CD4-positive, alpha-beta T cell treated with Interleukin-17A for 4 hours (primary cell): ENCODE measurements at places on chromosomes 4 and X.
A peak's percentile ranks its signal among the peaks of the same experiment; 100 is the strongest.

DNA sequence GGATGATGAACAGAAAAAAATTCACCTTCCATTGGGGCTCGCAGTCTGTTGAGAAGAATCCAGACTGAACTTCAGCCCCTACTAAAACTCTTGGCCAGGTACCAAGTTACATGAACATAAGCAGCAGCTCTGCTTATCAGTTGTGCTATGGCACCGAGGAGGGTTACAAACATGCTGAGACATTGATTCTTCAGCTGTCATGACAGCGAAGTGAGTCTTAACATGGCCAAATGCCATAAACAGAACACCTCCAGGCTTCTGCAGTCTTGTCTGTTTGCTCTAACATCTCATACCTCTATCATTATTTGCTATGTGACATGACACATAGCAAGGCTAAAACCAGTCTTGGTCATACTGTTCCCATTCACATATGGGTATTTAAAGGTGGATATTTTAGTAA lies 521.5 kb downstream of the GRID2 start:
- DNase-seq: no peak

DNA sequence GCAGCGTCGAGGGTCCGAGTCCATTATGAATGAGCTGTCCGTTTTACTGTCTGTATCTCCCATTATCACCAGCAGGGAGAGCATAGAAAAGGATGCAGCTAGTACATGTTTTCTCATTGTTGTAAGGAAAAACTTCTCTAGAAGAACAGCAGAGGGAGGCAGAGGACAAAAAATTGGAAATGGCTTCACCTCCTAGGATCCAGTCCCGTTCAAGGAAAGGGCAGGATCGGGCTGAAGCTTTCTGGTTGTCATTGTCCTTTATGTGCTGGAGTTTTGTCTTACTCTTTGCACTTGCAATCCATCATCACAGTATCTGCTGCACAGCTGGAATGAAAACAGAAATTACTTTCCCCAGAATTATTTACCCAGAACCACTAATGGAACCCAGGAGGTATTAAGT lies 14.7 kb downstream of the NDP start:
- peak; percentile 36 for DNase-seq

GRCh38 chr4:10747186-10747585 lies 62.6 kb upstream of the CLNK start:
- DNase-seq: no peak

- no peak for DNase-seq
These were observed 5.9 kb downstream of the CRMP1 start for GRCh38 chr4:5887011-5887360.

GRCh38 chr4:61049018-61049417 lies 151.1 kb upstream of the ADGRL3 start:
- no peak for DNase-seq

GRCh38 chr4:77052352-77052751 lies 23.4 kb downstream of the CCNI start:
- peak; percentile 77 for DNase-seq

DNA sequence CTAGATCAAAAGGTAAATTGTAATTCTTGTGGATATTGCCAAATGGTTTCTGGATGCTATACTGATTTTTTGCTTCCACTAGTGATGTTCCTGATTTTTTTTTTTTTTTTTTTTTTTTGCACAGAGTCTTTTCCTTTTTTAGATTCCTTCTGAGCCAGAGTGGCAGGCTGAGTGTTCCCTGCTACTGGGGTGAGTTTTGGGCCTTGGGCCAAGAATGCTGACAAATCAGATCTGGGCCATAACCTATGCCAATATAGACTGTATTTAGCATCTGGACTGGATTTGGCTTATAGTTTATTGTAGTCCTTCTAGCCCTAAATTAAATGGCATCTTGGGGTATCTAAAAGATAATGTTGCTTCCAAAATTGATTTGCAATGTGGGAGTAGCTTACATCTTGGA lies 52.8 kb downstream of the REPS2 start:
- no peak for DNase-seq

DNA sequence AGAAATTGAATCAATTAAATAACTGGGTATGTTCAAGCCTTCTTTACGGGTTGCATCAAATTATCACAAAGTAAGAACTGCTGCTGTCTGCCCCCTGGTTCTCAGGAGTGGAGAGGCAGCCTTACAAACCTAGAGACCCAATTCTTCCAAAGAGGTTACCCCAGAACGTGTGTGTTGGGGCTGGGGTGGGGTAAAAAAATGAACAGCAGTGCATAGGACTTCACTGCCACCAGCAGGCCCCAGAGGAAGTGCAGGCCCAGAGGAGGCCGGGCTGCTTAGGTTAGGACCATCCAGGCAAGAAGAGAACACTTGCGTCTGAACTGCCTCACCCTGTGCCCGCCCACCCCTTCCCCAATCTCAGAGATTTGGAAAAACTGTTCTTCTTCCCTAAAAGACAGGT lies 1.5 kb upstream of the NWD2 start:
- DNase-seq: no peak

GRCh38 chr4:159416073-159416472 lies 313.2 kb downstream of the RAPGEF2 start:
- no peak for DNase-seq

DNA sequence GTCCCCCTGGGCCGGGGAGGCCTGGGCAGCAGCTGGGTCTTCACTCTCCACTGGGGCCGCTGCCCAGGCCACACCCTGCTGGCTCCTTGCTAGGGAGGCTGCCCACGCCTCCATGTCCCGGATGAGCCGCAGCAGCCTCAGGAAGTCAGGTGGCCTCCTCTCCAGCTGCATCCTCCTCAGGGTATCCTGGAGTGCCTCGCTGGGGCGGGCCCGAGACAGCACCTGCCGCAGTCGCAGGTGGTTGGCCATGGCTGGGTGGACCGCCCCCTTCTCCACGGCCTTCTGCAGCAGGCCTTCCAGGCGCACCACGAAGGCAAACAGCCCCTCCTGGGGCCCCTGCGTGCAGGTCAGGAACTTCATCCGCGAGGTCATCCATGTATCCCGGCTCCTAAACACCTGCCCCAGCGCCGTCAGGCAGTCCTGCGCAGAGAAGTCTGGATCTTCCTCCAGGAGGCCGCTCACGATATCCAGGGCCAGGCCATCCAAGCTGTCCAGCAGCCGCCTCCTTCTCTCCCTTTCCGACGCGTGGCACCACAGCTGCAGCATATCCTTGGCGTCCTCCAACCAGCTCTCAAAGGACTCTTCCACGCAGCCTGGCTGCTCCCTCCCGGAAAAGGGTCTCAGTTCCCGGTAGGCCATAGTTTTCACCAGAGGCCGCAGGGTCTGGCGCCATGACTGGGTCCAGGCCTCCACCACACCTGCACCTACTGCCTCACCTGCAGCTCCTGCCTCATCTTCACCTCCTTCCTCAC lies 2.1 kb downstream of the PNMA6F start:
- no peak for DNase-seq

GRCh38 chrX:22788221-22788620 lies 211.5 kb upstream of the DDX53 start:
- DNase-seq: no peak

DNA sequence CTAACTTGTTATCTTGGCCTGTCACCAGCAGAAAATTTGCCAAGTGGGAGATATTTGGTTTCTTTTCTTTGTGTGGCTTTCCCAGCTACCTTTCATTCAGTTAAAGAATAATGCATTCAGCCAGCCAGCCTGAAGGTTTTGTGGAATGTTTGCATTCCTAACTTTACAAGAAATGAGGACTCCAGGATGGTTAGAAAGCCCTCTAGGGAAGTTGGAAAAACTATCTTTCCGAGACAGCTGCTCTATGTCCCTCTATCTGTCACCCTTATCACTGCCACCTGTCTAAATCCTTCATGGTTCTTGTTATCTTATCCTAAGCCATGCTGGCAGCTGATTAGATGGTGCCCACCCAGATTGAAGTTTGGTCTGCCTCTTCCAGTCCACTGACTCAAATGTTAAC lies 384.2 kb downstream of the SH3BGRL start:
- DNase-seq: no peak

DNA sequence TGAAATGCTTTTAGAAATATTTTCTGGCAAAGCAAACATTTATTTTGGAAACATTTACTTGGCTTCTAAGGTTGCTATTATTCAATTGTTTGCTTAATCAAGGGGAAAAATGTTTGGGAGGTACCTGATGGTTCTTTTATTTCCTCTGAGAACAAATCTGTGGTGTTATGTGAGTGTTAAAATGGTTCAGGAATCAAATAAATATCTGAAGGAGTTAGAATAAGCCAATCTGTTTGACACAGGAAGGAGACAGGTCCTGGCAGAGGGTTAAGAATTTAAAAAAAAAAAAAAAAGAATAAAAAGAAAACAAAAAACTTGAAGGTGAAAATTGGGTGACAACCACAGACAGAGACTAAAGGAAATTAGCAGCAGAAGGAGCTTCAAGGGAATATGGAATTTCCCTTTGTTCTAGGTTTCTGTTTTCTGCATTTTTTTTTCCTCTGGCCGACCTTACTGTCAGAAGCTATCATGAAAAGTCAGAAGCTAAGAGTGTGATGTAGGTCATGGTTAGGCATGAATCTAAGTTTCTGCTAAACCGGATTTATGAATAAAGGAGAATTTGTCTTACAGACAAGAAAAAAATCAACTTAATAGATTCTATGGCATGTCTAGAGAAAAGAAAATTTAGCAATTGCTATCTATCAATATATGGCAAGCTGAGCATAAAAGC lies 78.6 kb upstream of the PNPLA4 start:
- DNase-seq: no peak
